Fibroblast of the aortic adventitia (primary cell): ENCODE measurements at places on chromosomes 12 and 14.

- no peak for DNase-seq
These were observed 24.1 kb downstream of the ITPK1 start for GRCh38 chr14:93091666-93092065.

DNA sequence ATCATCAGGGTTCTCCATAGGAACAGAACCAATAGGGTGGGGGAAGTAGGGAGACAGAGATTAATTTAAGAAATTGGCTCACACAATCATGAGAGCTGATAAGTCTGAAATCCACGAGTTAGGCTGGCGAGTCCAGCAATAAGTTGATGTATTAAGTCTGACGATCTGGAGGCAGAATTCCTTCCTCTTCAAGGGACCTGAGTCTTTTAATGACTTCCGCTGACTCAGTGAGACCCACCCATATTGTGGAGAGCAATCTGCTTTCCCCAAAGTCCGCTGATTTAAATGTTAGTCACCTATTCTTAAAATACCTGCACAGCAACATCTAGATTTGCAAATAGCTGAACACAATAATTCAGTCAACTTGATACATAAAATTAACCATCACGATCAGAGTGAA lies 97.8 kb downstream of the SPTSSA start:
- DNase-seq = no peak

DNA sequence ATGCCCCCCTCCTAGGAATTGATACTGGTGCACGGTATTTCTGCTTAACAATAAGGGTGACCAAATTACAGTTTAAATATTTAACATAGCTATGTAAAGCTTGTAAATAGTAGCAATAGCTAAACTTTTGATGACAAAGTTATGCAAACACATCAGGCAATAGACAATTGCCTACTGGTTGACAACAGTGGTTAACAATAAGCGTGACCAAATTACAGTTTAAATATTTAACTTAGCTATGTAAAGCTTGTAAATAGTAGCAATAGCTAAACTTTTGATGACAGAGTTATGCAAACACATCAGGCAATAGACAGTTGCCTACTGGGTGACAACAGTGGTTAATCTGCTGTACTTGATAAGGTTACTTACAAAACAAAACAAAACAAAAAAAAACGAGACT lies 886.5 kb upstream of the FLRT2 start:
- DNase-seq = no peak

DNA sequence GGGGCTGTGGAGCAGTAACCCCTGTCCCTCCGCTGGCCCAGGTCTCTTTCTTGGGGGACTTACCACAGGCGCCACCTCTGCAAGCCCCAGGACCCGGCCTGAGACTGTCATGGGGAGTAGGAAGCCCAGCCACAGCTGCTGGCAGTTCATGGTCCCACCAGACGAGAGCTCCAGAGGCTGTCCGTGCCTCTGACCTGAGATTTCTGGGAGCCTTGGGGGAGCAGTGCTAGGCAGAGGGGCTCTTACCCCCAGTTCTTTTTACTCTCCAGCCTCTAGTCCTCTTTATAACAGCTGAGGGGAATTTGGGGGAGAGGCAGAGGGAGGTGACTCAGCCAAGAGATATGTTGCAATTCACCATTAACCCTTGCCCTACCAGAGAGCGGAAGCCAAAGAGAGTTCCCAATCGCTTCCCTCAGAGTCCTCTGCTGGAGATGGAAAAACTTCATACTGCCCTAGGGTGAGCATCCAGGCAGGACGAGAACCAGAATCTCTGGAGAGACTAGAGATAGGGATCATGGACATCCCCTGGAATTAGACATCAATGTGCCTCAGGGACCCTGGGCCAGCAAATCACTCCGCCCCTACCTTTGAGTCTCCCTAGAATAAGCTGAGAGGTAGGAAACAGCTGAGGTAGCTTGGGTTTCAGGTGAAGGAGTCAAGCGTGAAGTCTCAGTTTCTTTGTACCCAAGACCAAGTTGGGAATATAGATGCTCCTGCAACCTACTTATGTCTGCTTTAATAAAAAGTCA lies at the start of gene MMP19:
Gene MMP19 (minus strand): TSS at position 256 of the 749 bp plus-strand sequence. CDS start 106 bp downstream, at position 150.
- peak; percentile 83 for DNase-seq

DNA sequence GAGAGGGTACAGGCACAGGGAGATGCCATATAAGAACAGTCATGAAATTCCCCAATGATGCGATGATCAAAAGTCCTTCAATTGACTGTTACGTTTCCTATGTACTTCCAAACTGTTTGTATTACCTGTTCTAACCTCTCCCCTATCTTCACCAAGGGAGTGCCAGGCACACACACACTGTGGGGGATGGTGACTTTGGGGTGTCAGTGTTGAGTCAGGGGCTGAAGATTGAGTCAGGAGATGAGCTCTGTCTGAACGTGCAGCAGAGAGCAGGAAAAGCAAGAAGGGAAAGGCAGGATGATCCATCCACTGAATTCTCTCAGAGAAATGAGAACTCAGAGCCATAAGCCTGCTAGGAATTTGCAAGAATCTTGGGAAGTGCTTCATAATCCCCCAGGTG lies 153.4 kb downstream of the EFCAB11 start:
- no peak for DNase-seq

DNA sequence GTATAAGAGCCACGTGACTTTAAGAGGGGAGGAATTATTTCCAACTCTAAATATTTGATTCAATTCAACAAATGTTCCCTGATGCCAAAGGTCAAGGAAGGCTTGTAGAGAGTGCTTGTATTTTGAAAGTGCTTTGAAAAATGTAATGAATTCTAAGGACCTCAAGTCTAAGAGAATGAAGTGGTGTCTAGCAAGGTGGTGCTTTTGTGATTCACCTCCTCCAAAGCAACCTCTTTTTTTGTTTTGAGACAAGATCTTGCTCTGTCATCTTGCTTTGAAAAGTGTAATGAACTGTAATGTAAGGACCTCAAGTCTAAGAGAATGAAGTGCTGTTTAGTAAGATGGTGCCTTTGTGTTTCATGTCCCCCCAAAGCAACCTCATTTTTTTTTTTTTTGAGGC lies 13.7 kb downstream of the AK7 start:
- DNase-seq = no peak

GRCh38 chr12:76462668-76463224 lies 96.8 kb downstream of the OSBPL8 start:
- DNase-seq = peak; percentile 9
